Ascending aorta (tissue), 2 donors: ENCODE measurements at places on chromosomes 11 and 22. TPM values are rescaled to one million over a fixed set of nuclear protein-coding genes. Genes with fewer than 3 reads are reported as not detected.

DNA sequence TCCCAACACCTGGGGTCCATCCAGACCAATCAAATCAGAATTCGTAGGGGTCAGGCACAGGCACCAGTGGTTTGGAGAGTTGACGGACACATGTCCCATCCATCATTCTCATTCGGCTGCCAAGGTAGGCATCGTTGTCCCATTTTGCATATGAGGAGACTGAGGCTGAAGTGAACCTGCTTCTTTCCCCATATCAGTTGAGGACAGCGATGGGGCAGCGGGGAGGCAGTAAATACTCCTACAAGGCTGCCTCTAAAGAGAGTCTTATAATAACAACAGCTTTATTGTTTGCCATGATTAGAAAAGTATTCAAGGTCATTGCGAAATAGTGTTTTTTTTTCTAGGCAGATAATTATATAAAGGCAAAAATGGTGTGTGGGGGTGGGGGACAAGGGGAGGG lies 1.6 kb upstream of the BEST1 start:
- H3K4me3 ChIP-seq = no peak overlapping the region
- no peaks in the 10 kb centered on the region for H3K36me3 ChIP-seq
- peak; percentile 48 for DNase-seq
- H3K27ac ChIP-seq = no peak overlapping the region
- H3K4me1 ChIP-seq = peaks cover 11% of the 10 kb centered on the region
- no peaks in the 10 kb centered on the region for H3K27me3 ChIP-seq

- H3K36me3 ChIP-seq = no peaks in the 10 kb centered on the region
- H3K4me1 ChIP-seq = no peaks in the 10 kb centered on the region
- H3K27me3 ChIP-seq = no peaks in the 10 kb centered on the region
- no peak overlapping the region for H3K4me3 ChIP-seq
- H3K27ac ChIP-seq = no peak overlapping the region
These were observed 70.1 kb upstream of the LDLRAD3 start for GRCh38 chr11:35873721-35874120.

DNA sequence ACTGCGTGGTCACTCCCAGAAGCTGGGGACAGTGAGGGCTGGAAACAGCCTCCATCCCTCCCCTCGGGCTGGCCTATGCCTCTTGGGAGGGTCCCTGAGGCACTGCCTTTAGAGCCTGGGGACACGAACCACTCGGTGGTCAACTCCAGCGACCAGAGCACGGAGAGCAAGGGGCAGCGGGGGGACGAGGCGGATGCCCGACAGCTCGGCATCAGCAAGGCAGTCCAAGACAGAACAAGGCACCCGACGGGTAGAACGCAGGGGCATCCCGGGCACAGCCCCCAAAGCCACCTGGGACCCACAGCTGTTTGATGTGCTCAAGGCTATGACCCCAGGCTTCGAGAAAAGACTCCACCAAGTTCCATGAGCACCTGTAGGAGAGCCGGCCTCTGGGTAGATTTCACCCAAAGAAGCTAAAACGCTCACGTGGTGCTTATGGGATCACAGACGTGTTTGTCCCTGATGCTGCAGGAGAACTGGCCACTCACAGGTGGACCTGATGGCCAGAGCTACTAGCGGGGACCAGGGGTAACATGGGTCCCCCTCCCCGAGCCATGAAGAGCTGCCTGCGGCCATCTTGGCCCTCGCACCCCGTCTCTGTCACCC lies 510 bp upstream of the LSP1 start:
- DNase-seq = no peak
- no peak overlapping the region for H3K4me3 ChIP-seq
- no peak overlapping the region for H3K27ac ChIP-seq
- no peaks in the 10 kb centered on the region for H3K27me3 ChIP-seq

- H3K4me1 ChIP-seq = no peaks in the 10 kb centered on the region
- H3K27ac ChIP-seq = no peak overlapping the region
- no peaks in the 10 kb centered on the region for H3K27me3 ChIP-seq
These were observed 87.5 kb downstream of the C11orf58 start for GRCh38 chr11:16825968-16826367.

GRCh38 chr11:11732116-11732515 lies 109.7 kb upstream of the USP47 start:
- DNase-seq = no peak
- no peaks in the 10 kb centered on the region for H3K36me3 ChIP-seq
- H3K4me1 ChIP-seq = no peaks in the 10 kb centered on the region

Gene OR51I1
- not detected for total RNA-seq

Gene SLC25A1
- total RNA-seq = 89.3 TPM

- no peaks in the 10 kb centered on the region for H3K27me3 ChIP-seq
- H3K36me3 ChIP-seq = no peaks in the 10 kb centered on the region
- H3K4me3 ChIP-seq = no peak overlapping the region
- DNase-seq = no peak
- H3K4me1 ChIP-seq = no peaks in the 10 kb centered on the region
These were observed 19.3 kb upstream of the TMPRSS5 start for GRCh38 chr11:113725407-113725806.

- H3K4me1 ChIP-seq = no peaks in the 10 kb centered on the region
- H3K36me3 ChIP-seq = no peaks in the 10 kb centered on the region
- no peaks in the 10 kb centered on the region for H3K27me3 ChIP-seq
- no peak overlapping the region for H3K4me3 ChIP-seq
These were observed 36.7 kb upstream of the VWA5A start for GRCh38 chr11:124078591-124078990.

Gene ZP1
- total RNA-seq = not detected

DNA sequence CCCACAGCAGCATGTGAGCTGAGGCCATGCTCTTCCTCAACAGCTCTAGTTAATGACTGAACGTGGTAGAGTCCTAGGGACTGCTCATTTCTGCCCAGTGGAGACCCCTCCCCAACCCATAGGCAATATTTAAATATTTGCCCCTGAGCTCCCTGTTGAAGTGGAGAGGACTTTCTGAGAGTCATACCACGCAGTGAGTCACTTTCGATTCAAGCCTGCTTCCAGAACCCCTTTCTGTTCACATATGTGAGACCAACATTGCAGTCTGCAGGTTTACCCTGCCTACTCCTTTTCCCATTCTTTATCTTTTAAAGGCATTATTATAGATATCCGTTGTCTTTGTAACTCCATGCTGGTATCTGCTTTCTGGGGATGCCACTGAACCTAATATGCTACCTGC lies 946.3 kb downstream of the JRKL start:
- H3K4me3 ChIP-seq = no peak overlapping the region
- no peaks in the 10 kb centered on the region for H3K27me3 ChIP-seq
- no peak overlapping the region for H3K27ac ChIP-seq
- H3K36me3 ChIP-seq = no peaks in the 10 kb centered on the region
- DNase-seq = no peak
- no peaks in the 10 kb centered on the region for H3K4me1 ChIP-seq

DNA sequence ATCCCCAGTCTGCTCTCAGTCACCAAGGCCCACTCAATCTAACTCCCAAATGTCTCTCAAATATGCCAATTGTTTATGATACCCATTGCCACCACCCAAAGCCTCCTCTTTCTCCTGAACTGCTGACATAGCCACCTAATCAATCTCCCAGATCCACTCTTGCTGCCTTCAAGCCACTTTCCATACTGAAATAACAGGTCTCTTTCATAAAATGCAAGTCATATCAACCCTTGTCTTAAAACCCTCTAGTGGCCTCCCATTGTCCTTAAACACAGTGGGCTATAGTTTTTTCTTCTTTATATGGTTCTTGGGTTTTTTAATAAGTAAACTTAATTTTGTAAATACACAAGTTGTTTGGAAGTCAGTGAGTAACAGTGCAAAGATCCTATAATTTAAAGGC lies 155.2 kb upstream of the ZC3H12C start:
- no peak overlapping the region for H3K4me3 ChIP-seq
- H3K36me3 ChIP-seq = no peaks in the 10 kb centered on the region
- H3K4me1 ChIP-seq = no peaks in the 10 kb centered on the region
- DNase-seq = no peak
- no peak overlapping the region for H3K27ac ChIP-seq

DNA sequence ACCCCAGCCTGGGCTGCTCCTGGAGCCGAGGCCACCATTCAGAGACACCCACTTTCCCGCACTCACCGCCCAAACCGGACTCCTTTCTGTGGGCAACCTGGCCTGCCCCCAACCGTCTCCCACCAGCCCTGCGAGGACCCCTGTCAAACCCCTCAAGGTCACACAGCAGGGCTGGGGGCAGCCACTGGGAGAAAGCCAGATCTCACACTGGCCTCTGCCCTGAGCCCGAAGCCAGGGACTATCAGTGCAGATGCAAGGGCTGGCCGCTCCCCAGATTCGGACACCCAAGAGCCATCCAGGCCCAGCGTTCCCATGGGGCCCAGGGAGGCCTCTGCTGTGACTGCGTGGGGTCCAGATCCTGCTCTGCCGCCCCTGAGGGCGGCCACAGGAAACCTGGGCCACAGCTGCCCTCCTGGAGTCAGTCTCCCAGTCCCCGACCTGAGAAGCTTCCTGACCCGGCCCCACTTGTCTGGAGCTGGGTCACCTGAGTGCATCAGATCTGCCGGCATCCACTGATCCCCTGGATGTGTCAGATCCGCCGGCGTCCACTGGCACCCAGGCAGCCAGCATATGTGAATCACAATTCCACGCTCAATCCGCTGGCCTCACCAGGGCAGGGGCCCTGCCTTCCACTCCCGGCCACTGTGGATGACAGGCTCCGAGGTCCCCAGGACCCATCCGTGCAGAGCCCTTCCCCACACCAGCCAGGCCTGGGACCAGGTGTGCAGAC lies 139.7 kb downstream of the BRD1 start:
- no peak overlapping the region for H3K27ac ChIP-seq
- no peak overlapping the region for H3K4me3 ChIP-seq
- no peaks in the 10 kb centered on the region for H3K27me3 ChIP-seq
- no peaks in the 10 kb centered on the region for H3K36me3 ChIP-seq

DNA sequence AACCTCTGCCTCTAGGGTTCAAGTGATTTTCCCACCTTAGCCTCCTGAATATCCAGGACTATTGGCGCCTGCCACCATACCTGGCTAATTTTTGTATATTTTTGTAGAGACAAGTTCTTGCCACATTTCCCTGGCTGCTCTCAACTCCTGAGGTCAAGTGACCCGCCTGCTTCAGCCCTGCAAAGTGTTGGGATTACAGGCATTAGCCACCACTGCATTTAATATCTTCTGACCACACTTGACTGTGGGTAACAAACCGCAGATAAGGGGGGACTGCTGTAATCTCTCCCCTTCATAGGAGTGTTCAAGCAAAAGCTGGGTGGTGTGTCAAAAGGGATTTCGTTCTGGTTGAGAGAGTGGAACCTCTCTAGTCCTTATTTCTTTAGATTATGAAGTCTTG lies 53.4 kb downstream of the GRAMD1B start:
- H3K27ac ChIP-seq = no peak overlapping the region
- no peak for DNase-seq
- no peaks in the 10 kb centered on the region for H3K27me3 ChIP-seq
- no peaks in the 10 kb centered on the region for H3K36me3 ChIP-seq

DNA sequence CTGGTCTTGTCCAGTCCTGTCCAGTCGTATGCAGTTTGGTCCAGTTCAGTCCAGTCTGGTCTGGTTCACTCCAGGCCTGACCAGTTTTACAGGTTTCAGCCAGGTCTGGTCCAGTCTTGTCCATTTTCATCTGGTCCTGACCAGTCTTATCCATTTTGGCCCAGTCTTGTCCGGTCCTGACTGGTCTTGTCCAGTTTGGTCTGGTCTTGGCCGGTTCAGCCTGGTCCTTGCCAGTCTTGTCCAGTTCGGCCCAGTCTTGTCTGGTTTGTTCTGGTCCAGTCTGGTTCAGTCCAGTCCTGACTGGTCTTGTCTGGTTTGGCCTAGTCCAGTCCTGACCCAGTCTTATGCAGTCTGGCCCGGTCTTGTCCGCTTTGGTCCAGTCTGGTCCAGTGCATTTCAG lies 380.2 kb downstream of the OR4C45 start:
- no peak overlapping the region for H3K4me3 ChIP-seq
- no peaks in the 10 kb centered on the region for H3K4me1 ChIP-seq
- H3K36me3 ChIP-seq = no peaks in the 10 kb centered on the region
- no peak overlapping the region for H3K27ac ChIP-seq

DNA sequence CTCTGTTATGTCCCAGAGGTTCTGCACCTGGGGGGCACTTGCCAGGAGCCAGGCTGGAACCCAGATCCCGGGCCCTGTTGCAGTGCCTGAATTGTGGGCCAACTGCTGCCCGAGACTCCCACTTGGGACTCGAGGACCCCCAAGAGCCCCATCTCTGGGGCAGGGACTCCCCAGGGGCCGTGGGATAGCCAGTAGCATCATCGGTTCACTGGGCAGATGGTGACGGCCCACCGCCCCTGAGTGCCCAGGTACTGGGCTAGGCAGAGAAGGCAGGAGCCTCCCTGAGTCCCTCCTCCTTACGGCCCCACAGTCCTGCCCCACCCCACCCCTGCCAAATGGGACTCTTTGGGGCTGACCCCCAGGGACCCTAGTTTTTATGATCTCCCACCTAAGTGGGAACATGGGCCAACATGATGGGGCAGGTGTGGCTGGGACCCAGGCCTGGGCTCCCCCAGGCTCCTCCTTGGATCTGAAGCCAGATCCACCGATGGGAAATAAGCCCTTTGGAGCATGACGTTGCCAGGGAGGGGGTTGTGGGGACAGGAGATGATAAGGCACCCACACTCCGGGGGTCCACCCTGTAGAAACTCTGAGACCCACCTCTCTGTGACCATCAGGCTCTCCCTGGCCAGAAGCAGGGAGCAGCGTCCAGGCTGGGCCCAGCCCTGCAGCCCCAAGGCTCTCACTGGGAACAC lies 94.5 kb upstream of the FGF3 start:
- no peak overlapping the region for H3K4me3 ChIP-seq
- no peaks in the 10 kb centered on the region for H3K27me3 ChIP-seq
- H3K4me1 ChIP-seq = peaks cover 72% of the 10 kb centered on the region
- no peaks in the 10 kb centered on the region for H3K36me3 ChIP-seq
- DNase-seq = no peak

DNA sequence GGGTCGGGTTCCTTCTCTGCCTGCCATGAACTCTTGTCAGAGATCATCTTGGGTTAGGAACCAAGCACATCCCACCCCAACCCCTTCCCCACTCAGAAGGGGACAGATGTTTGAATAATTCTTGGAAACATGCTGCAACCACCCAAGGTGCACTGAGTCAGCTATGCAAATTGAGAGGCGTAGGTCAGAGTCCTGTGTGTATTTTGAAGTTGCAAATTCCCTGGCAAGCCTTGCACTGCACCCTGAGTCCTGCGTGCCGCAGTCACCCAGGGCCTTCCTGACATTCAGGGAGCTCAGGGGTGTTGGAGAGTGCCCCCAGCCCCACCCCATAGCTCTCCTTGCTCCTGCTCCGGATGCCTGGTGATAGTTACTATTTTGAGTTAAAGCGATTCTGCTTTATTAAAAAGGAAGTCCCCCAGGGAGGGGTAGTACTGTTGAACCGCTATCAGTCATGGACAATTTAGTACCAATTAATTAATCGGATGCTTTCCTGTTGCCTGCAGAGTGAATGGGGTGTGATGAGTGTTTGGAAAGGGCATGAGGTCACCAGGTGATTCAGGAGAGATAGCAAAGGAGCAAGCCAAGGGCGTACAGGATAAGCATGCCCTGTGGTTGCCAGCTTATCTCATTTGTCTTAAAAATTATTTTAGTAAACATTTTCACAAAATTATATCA lies 123.7 kb downstream of the GRIK4 start:
- H3K27ac ChIP-seq = no peak overlapping the region
- no peaks in the 10 kb centered on the region for H3K36me3 ChIP-seq
- no peak overlapping the region for H3K4me3 ChIP-seq
- H3K4me1 ChIP-seq = no peaks in the 10 kb centered on the region
- DNase-seq = no peak

GRCh38 chr11:68948496-68948895 lies 32.3 kb downstream of the MRGPRD start:
- H3K36me3 ChIP-seq = no peaks in the 10 kb centered on the region
- H3K27ac ChIP-seq = no peak overlapping the region
- H3K27me3 ChIP-seq = no peaks in the 10 kb centered on the region
- H3K4me3 ChIP-seq = no peak overlapping the region
- peaks cover 8% of the 10 kb centered on the region for H3K4me1 ChIP-seq
- no peak for DNase-seq

Gene CFAP300
- not detected for total RNA-seq
